ENCODE measurements at places on chromosomes 1 and 21. TPM values are rescaled to one million over a fixed set of nuclear protein-coding genes. Genes with fewer than 3 reads are reported as not detected.

RAB25 gene
- total RNA-seq = not detected

AMY1B gene
- not detected for total RNA-seq

TACSTD2 gene
- total RNA-seq = not detected

TNFRSF9 gene
- total RNA-seq = 2.2 TPM

OBSCN gene
- total RNA-seq = 11.5 TPM

DNA sequence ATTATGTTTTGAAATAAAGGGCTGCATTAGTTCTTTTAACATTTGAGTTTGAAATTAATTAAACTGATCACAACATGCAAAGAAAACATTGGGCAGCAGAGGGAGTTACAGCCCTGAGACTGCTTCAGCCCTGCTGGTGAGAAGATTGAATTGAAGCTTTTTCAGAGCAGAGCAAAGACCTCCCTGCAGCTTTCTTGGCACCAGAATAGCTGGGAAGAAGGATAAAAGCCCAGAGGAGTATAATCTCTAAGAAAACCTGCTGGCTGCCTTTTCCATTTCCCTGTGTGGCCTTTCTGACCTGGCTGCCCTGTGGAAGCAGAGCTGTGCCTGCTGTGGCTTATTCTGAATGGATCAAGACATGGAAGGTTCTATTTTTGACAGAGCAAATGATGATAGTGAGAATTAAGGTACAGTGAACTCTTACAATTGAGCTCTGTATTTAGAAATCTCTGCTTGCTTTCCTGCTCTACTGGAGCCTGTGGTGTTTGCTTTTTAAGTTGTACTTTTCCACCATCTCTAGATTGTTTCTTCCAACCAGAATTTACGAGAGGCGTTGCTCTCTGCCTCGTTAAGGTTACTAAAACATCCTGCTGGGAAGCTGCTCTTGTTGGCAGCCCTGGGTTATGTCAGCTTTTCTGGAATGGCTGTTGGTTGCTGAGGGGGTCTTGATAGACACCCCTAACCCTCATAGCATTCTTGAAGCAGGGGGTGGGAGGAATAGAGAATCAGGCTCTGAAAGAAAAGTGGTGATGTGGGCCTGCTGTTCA is 9.9 kb downstream of the SNRPE start:
- peak; percentile 73 for DNase-seq

DNA sequence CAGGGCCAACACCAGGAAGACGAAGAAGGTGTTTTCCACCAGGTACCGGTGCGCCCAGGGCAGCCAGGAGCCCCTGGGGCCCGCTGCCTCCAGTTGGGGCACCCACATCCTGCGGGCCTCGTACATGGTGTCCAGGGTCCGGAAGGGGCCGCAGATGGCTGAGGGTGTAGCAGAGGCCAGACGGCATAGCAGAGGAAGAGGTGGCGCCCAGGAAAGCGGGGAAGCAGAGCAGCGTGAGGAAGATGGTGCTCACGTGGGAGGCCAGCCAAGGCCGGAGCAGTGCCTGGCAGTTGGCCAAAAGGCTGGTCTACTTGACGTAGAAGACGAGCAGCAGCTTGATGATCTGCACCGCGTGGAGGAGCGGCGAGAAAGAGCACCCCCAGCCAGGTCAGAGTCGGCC is 40.4 kb downstream of the ZNF691 start:
- no peak for DNase-seq

DNA sequence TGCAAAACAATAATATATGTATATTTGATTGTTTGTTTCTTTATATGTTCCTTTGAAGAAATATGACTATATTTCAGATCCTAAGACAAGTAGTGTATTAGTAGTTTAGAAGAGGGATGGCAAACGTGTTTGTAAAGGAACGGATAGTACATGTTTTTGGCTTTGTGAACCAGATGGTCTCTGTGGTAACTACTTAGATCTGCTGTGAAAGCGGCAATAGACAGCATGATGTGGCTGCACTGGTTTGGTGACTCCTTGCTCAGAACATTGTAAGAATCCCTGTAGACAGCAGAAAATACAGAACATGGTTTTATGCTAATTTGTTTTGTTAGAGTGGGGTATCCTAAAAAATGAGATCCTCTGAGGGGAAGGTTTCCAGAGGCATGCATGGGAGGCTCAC is 3.1 kb downstream of the ACADM start:
- no peak for DNase-seq

DNA sequence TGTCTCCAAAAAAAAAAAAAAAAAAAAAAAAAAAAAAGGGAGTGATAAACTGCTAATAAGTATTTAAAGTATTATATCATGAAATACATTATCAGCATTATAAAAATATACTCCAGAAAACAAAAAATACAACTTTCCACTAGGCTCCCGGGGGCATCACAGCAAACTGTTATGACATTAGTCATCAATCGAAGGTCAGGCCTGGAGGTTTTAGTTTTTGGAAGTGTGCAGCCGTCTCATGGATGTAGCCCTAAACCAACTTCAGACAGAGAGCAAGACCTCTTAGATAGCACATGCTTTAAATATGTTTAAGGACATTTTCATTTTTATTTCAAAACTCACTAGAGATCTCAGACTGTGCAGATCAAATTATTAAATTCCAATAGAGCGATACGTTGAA is 106.3 kb downstream of the RERE start:
- DNase-seq = no peak

GRCh38 chr1:190908246-190908645 is 430.6 kb upstream of the BRINP3 start:
- DNase-seq = no peak

DNA sequence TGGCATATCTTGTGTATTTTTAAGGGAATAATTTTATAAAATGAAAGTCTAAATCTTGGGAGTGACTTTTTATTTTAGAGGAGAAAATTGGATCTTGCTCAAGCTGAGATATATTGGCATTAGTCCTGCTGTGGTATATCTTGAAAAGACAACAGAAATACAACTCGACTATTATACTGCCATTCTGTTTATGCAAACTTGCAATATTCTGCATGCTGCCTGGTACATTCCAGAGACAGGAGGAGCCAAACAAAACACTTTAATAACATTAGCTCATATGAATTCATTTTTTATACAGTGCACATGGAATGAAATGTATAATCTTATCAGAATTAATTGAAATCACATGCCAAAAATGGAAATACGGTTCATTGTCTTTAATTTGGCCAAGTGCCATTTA is 176.0 kb upstream of the NRIP1 start:
- DNase-seq = no peak

DNA sequence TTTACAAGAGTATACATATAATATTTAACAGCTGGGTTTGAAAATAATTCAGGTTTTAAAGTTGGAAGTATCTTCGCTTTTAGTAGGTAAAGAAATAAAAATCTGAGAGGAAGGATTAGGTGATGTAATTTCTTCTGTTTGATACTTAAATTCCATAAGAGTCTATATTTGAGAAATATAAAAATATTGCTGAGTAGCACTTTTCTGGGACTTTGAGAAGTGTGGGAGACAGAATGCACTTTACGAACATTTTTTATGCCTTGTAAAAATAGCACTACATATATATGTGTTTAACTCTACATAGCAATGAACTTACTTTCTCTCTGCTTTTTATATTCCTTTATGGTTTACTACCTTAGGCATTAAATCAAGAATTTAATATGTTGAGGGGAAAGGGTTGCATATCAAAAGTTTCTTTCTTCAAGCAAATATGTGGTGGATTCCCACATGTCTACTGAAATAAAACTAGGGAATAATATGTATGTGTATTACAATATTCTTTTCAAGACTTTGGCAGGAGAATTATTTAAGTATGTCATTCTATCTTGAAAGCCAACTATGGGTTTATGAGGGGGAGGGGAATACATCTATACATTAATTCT is 266.7 kb upstream of the ADAMTS5 start:
- DNase-seq = no peak

DNA sequence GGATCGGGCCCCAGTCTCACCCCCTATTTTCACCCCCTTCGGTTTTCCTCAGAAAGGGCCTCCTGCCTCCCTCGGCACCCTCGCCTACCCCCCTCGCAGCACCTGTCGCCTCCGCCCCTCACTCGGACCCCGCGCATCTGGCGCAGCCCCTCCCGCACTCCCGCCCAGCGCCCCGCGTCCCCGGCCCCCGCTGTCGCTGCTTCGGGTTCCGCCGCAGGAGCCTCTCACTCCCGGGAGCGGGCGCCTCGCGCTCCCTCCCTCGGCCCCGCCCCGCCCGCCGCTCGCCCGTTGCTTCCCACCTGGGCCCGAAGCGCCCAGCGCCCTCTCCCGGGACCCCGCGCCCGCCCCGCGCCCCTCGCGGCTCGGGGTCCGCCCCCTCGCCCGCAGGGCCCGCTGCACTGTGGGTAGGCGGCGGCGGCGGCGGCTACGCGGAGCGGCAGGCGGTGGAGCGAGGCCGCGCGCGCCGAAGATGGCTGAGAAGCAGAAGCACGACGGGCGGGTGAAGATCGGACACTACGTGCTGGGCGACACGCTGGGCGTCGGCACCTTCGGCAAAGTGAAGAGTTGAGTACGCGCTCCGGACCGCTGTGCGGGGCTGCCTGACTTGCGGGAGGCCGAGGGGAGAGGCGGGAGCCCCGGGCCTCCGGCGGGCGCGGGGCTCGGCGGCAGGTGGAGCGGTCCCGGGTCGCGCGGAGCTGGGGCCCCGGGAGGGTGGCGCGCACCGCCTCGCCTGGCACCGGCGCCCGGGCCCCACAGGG is at the start of gene PRKAA2:
TSS of gene PRKAA2 (plus strand) at position 396 of the 758 bp plus-strand sequence. CDS start at position 470, 74 bp downstream.
- DNase-seq = peak; percentile 0

DNA sequence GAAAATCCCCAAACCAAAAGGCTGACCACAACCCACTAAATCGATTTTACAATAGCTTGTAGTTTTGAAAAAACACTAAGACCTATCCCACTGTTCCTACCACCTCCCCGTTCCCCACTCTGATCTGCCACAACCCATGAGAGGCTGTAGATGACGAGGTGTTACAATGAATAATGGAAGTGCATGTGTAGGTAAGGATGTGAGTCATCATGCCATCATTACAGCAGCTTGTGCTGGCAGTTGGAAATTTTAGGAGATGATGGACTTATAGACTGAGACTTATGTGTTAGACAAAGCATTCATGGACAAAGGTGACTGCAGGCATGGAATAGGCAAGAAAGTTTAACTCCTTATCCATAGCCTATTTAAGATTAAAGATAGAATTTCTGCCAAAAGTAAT is 184.7 kb upstream of the CACYBP start:
- peak; percentile 92 for DNase-seq

DNA sequence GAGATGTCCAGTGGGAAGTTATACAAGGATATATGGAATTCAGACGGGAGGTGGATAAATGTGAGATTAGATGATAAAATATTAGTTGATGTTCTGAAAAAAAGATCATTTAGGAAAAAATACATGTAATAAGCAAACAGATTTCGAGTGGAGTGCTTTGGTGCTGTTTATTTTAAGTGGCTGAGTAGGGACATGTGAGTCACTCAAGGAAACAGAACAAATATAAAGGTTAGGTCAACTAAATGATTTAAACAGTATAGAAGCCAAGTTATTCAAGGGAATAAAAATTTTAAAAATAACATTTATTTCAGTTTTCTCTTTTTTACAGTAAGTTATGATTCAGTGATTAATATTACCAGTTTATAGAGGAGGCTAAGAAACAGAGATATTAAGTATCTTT is 1046.7 kb upstream of the B3GALT2 start:
- no peak for DNase-seq

GRCh38 chr1:85259912-85260274 is 431 bp upstream of the C1orf52 start:
- no peak for DNase-seq
